Endothelial cell (in vitro differentiated cells): ENCODE measurements at places on chromosomes 3 and 15.
A peak's percentile ranks its signal among the peaks of the same experiment; 100 is the strongest.

DNA sequence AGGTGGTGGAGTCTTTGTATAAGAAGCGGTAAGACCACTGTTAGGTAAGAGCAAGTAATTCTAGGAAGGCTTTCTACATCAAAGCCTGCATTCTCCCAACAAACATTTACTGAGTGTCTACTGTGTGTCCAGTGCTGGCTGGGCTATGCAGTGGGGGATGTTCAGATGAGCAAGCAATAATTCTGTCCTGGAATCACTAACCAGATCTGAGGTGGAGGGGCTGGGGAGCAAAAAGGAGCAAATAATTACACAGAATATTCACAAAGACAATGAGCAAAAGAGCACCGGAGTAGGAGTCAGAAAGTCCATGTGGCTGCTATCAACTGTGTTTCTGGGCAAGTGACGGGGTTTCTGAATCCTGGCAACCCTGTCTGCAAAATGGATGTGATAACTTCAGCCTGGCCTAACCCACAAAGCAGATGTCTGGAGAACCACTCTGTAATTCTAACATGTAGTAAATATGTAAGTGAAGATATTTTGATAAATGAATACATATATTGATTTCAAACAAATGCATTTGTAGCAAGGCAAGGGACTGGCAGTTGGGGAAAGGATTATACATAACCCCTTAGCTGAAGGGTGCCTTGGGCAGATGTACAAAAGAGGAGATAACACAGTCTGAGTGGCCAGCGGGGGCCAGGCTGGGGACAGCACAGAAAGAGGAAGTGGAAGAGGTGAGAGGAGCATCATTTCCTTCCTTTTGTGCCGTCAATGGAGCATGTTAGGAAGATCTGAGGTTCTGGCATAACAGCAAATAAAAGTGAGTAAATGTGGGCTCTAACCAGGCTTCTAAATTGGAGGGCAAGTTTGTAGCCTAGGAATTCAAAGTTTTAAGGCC, 28.8 kb downstream of the CYP8B1 start:
- no peaks in the 10 kb centered on the region for H3K36me3 ChIP-seq
- H3K4me3 ChIP-seq = peak overlapping the region; percentile 2
- peaks cover 42% of the 10 kb centered on the region for H3K4me1 ChIP-seq
- peaks cover 10% of the 10 kb centered on the region for H3K27me3 ChIP-seq
- DNase-seq = no peak

- DNase-seq = no peak
- no peaks in the 10 kb centered on the region for H3K4me1 ChIP-seq
- no peaks in the 10 kb centered on the region for H3K27me3 ChIP-seq
- H3K4me3 ChIP-seq = no peak overlapping the region
- no peaks in the 10 kb centered on the region for H3K36me3 ChIP-seq
Measured at GRCh38 chr3:2543247-2543646, 444.6 kb downstream of the CNTN4 start.

- no peak overlapping the region for H3K4me3 ChIP-seq
- H3K36me3 ChIP-seq = peaks cover 29% of the 10 kb centered on the region
- no peaks in the 10 kb centered on the region for H3K4me1 ChIP-seq
- no peak for DNase-seq
- H3K27me3 ChIP-seq = peaks cover 7% of the 10 kb centered on the region
Measured at GRCh38 chr3:42911551-42911950, 5.6 kb downstream of the ZNF662 start.

GRCh38 chr3:196813903-196814302, 53.8 kb upstream of the SENP5 start:
- no peak overlapping the region for H3K4me3 ChIP-seq
- H3K4me1 ChIP-seq = no peaks in the 10 kb centered on the region
- H3K27ac ChIP-seq = no peak overlapping the region
- peaks cover 46% of the 10 kb centered on the region for H3K36me3 ChIP-seq
- H3K27me3 ChIP-seq = peaks cover 3% of the 10 kb centered on the region

DNA sequence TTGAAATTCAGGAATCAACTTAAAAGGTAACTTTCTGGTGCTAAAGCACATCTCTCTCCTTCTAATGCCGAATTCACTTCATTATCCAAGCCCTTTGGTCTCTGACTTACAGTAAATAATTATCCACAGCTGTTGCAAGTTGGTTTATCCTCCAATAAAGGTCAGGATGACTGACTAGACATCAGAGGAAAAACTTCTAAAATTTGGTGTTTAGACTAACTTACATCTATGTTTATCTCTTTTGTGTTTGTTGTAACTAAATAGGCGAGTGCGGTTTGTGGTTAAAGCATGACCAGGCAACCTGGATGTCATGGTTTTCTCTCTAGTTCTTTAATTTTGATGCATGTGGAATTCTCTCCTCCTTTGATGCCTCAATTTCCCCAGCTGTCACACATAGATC, 237.4 kb upstream of the LRTM1 start:
- no peak overlapping the region for H3K4me3 ChIP-seq
- no peak for DNase-seq
- H3K27ac ChIP-seq = no peak overlapping the region
- H3K27me3 ChIP-seq = no peaks in the 10 kb centered on the region
- no peaks in the 10 kb centered on the region for H3K36me3 ChIP-seq

- H3K27me3 ChIP-seq = peaks cover 3% of the 10 kb centered on the region
- no peak for DNase-seq
- H3K27ac ChIP-seq = no peak overlapping the region
- no peaks in the 10 kb centered on the region for H3K4me1 ChIP-seq
- H3K4me3 ChIP-seq = no peak overlapping the region
Measured at GRCh38 chr3:25508901-25509300, 80.8 kb downstream of the RARB start.

DNA sequence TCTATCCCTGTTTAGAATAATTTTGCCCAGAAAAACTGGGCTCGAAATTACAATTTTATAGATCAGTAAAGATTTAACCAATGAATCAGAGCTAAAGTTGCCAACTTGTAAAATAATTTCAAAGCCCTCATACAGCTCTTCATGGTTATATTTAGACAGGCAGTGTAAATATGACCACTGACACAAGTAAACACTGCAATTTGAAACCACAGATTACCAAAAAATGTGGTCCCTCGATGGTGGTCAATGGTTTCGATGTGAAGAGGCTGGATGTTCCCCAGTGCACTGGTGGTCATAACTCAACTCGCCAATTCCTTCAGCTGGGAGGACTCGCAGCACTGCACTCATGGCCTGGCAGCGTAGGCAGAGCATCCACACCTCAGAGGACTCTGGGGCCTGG, 28.6 kb downstream of the LRTM1 start:
- peaks cover 3% of the 10 kb centered on the region for H3K27me3 ChIP-seq
- DNase-seq = no peak
- no peaks in the 10 kb centered on the region for H3K4me1 ChIP-seq

DNA sequence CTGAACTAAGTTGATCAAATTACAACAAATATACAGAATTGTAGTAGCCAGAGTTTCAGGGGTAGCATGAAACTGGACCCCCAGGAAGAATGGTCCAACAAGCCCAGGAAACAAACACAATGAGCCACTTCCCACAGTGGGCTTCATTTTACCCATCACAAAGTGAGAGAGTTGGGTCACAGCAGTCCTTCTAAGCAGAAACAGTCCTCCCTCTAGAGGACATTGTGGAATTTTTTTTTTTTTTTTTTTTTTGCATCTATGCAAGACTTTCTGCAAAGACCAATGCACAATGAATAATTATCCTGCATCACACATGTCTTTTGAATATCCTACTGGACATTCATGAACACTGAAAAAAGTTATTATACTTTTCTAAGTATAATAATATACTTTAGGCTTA, 73.8 kb upstream of the ATP13A5 start:
- peaks cover 9% of the 10 kb centered on the region for H3K4me1 ChIP-seq
- H3K27me3 ChIP-seq = peaks cover 1% of the 10 kb centered on the region
- H3K36me3 ChIP-seq = no peaks in the 10 kb centered on the region
- no peak overlapping the region for H3K27ac ChIP-seq
- no peak overlapping the region for H3K4me3 ChIP-seq

DNA sequence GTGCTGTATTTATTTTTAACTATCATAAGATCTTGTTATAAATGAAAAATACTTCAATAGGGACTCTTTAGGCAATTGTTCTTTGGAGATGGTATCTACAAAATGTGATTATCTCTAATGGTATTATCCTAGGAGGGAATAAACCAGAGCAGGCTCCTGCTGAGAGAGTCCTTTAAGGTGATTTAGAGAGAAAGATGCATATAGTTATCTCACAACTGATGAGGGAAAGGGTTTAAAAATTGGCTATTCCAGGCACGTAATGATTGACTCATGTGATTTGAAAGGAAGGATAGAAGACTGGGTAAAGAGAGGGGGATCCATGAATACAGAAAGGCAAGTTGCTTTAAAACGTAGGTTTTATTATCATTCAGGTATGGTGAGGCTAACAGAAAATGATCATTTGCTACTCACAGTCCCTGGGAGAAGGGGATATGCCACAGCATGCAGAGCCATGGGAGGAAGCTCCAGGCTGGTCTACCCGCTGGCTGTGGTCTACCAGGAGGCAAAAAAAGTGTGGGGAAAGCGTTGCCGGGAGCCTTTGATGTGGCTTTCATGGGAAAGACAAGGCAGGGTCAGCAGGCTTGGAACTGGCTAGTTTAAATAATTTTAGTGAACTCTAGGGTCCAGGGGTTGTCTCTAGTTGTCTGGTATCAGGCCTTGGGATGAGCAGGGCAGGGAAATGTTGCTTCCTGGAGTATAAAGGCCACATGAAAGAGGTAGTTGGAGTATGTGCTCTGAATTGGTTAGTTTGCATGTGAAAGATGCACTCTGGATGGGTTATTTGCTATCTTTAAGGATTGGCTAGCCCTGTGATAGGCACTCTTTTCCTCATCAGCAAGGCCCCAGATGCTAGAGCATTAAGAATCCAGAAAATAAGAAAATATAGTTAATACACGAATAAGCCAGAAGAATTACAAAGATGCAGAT, 798.4 kb upstream of the GRM7 start:
- peaks cover 4% of the 10 kb centered on the region for H3K36me3 ChIP-seq
- peak overlapping the region; percentile 32 for H3K27ac ChIP-seq
- no peak for DNase-seq

DNA sequence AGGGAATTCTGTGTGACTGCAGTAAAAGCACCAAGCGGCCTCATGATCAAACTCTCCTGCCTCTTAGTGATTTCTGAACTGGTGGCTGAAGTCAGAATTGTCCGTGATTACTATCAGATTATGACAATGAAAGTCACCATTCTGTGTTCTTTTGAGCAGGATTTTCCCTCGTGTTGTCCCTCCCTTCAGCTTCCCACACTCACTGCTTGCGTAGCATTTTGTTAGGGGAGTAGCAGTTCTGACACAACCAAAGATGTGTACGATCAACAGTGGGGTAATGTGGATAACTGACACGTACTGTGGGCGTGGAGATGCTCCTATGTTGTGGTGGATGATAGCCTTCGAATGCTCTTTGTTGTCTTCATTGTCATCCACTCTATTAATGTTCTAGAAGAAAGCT, 67.8 kb upstream of the ICE2 start:
- H3K36me3 ChIP-seq = peaks cover 4% of the 10 kb centered on the region
- peaks cover 6% of the 10 kb centered on the region for H3K27me3 ChIP-seq
- peaks cover 1% of the 10 kb centered on the region for H3K4me1 ChIP-seq

DNA sequence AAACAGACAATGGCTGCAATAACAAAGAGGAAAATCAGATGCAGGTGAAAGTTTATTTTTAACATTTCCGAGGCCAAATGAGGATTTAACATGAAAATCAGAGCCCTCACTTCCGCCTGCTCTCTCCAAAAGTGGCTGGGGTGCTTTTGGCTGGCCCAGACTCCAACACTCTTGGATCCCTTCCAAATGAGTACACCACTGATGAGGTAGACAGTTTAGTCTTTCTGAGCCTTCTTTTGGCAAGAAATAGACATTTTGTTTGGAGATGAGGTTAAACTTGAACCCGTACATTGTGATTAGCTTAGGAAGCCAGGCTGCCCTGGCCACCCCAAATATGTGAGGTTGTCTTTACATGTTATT, 51.0 kb upstream of the TRA2B start:
- DNase-seq = no peak
- H3K27me3 ChIP-seq = peaks cover 2% of the 10 kb centered on the region
- H3K4me3 ChIP-seq = no peak overlapping the region

GRCh38 chr15:62254137-62254934, 89.3 kb upstream of the C2CD4B start:
- DNase-seq = peak; percentile 90
- H3K36me3 ChIP-seq = peaks cover 6% of the 10 kb centered on the region
- H3K4me3 ChIP-seq = no peak overlapping the region
- H3K27me3 ChIP-seq = peaks cover 9% of the 10 kb centered on the region
- peaks cover 8% of the 10 kb centered on the region for H3K4me1 ChIP-seq
- no peak overlapping the region for H3K27ac ChIP-seq

GRCh38 chr3:87706176-87706575, 352.6 kb downstream of the CGGBP1 start:
- peaks cover 4% of the 10 kb centered on the region for H3K36me3 ChIP-seq
- no peak overlapping the region for H3K4me3 ChIP-seq
- no peak for DNase-seq
- H3K27ac ChIP-seq = no peak overlapping the region
